AG20443 (cell line): ENCODE measurements at places on chromosomes 5 and 9.

DNA sequence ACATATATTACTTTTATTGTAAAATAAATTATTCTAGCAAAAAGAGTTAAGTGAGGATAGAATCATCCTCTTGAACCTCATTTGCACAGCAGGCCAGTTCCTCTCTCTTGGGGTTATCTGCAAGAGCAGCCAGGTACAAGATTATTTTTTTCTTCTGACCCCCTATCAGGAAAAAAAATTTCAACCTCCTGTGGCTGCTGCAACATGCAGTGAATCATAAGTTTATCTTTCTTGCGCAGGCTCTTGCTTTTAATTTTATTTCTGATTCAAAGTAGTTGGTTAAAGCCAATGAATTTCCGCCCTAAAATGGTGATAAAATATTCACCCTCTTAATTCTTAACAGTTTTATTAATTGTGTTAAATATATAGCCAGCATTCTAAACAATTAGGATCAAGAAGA lies 69.7 kb upstream of the PPP3R2 start:
- no peak for DNase-seq

- DNase-seq, result no peak
Measured at GRCh38 chr5:131794586-131794985, 2.2 kb downstream of the FNIP1 start.

- no peak for DNase-seq
Measured at GRCh38 chr5:176589039-176589769, 20.8 kb downstream of the GPRIN1 start.

DNA sequence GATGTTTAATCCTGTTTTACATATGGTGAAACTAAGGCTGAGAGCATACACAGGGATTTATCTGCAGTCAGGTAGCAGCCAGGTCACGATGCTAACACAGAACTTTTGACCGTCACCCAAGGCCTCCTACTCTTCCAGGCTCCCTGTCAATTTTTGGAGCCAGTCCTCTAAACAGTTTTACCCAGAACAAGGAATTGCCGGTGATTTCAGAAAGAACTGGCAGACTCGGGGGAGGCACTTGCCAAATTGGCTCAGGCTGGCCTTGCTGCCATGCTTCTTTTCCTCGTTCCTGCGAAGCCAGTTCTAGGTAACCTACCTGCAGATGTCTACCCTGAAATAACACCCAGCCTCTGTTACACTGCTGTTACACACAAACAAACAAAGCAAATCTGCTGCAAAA lies 21.2 kb downstream of the GRIA1 start:
- no peak for DNase-seq

GRCh38 chr9:109289931-109290330 lies 30.9 kb downstream of the EPB41L4B start:
- no peak for DNase-seq

DNA sequence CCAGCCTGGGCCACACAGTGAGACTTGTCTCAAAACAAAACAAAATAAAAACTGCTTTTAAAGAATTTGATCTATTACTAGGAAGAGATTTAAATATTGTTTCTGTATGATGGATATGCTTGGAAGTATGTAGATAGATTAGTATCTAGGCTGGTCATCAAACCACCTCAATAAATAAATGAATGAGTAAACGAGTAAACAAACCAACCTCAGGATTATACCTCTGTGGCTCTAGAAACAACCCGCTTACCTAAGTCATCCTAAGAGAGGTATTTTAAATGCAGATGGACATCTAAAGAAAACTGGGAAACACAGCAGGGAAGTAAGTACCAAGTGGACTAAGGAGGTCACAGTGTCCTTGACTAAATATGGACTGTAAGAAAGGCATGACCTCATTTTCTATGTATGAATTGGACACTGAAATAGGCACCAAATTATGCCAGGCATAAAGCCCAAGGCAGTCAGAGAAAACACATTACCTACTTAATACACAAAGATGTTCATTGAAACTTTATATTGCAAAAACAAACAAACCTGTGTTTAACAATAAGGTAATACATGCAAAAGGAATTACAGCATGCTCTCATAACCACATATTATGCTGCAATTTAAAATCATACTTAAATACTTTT lies 7.3 kb downstream of the ANKH start:
- no peak for DNase-seq

DNA sequence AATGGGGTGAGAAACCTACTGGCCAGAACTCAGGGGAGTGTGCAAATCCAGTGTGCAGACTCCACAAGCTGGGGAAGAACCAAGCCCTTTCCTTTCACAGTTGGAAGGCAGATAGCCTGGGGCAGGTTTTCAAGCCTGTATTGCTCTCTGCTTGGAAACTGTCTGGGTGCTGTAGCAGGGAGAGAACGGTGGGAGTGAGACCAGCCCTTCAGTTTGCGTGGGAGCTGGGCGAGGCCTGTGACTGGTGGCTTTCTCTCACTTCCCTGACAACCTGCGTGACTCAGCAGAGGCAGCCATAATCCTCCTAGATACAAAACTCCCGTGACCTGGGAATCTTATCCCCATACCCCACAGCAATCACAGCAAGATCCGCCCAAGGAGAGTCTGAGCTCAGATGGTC lies 44.9 kb upstream of the SNCAIP start:
- no peak for DNase-seq

GRCh38 chr5:38666668-38667498 lies 110.4 kb upstream of the LIFR start:
- peak; percentile 55 for DNase-seq

- no peak for DNase-seq
Measured at GRCh38 chr5:124873188-124873587, 126.7 kb upstream of the ZNF608 start.

GRCh38 chr9:85402551-85402950 lies 339.2 kb downstream of the AGTPBP1 start:
- DNase-seq, result no peak

DNA sequence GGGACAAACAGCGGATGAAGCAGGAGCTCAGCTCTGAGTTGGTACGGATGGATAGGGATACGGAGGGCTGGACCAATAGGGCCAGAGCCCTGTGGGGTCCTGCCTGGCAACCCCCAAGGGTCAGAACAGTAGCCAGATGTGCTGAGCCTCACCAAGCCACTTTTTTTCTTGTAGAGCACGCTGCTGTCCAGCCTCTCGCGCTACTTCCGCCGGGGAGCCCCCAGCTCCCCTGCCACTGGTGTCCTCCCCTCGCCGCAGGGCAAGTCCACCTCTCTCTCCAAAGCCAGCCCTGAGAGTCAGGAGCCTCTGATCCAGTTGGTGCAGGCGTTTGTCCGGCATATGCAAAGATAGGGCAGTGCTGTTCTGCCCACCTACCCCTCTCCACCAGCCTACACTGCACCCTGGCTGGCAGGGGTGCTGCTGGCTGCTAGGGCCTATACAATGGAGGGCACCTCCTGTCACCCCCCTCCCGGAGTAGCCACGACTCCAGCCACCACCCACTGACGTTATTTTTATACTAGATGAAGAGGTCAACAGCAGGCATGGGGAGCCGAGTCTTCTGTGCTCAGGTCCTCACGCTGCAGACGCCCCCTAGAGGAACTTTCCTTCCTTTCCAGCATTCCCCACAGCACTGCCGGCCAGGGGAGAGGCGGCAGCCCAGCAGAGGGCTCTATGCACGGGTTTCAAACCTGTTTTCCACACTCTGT lies 21.6 kb downstream of the SH3GLB2 start:
- peak; percentile 93 for DNase-seq

DNA sequence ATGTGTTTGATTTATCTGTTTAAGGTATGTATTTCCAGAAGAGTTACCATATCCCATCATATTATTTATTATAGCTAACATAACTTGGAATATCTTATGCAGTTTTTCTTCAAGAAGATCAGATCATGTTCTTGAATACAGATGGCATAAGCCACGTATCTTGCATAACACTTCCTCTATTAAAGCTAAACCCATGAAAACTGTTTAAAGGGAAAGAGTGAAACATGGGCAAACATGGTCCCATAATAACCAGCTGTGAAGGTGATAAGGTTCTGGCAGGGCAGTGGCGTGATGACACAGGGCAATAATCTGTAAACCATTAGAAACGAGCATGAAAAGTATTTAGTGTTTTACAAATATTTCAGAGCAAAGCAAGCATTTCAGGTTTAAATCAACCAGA lies 34.2 kb downstream of the EFNA5 start:
- DNase-seq, result no peak

DNA sequence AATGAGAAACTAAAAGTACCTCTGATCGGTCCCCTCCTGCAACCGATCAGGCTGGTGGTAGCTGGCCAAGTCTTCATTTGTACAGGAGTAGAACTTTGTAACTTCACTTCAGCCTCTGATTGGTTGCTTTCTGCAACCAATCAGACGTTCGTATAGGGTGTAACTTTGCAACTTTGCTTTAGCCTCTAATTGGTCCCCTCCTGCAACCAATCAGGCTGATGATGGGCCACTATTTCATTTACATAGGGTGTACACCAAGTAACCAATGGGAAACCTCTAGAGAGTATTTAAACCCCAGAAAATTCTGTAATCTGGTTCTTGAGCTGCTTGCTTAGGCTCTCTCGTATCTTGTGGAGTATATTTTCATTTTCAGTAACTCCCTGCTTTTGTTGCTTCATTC lies 445.5 kb downstream of the MED10 start:
- no peak for DNase-seq

- no peak for DNase-seq
Measured at GRCh38 chr9:111034898-111035539, 3.3 kb downstream of the LPAR1 start.

DNA sequence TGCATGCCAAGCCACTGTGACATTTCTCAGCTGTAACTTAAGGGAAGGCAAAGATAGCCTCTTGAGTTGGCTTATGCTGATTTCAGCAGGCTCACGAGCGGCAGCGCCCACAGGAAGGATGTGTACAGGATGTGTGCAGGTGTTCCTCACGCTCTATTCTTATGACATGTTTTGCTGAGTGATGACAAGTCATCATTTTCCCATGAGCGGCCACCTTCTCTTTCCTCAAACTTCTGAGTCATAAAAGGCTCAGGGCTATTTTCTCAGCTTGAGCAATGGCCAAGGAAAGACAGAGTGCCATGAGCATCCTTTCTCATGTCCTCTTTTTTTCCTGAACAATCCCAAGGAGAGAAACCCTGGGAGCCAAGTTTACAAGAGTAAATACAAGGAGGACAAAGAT lies 365.9 kb downstream of the PLK2 start:
- no peak for DNase-seq

GRCh38 chr5:16160706-16161105 lies 18.9 kb downstream of the MARCHF11 start:
- peak; percentile 72 for DNase-seq

- peak; percentile 69 for DNase-seq
Measured at GRCh38 chr9:20683351-20684034, 566 bp upstream of the FOCAD start.

GRCh38 chr5:145856285-145856818 lies 16.5 kb downstream of the GRXCR2 start:
- DNase-seq, result peak; percentile 72

GRCh38 chr9:14633906-14634565 lies 59.2 kb downstream of the ZDHHC21 start:
- DNase-seq, result no peak

DNA sequence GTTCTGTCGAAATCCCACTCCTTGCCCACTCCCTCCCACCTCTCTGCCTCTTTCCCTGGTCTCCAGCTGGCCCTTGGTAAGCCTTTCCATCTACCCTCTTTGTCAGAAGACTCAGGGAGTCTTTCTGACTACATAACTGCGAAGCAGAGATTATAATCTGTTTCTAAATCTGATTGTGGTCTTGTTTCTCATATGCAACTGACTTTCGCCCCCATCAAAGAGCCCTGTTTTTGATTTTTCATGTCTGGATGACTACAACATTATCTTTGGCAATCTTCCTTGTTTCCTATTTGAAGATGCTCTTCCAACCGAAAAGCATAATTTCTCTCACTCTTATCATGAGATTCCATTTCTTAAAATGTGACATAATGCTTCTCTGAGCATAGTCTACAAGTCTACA lies 218.2 kb upstream of the ADAMTSL1 start:
- DNase-seq, result no peak

DNA sequence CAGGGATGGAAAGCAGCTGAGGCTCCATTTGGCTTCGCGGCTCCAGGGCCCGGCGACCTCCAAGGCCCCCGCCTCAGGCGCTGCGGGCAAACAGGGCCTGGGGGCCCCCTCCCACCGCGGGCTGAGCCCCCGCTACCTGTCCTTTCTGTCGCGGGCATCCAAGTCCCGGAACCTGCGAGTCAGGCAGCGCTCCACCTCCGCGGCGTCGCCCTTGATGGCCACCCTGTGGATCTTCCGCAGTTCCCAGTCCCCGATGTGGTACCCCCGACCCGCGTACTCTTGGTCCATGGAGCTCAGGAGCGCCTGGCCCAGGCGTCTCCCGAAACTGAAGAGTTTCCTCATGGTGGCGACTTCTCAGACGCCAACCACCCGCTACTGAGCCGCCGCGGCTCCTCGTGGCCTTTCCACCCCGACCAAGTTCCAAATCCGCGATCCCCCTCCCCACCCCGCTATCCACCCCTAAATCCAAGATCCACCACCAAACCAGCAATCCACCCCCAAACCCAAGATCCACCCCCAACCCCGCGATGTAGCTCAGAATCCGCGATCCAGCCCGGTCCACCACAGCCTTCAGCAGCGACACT lies 86.5 kb upstream of the CCDC180 start:
- DNase-seq, result peak; percentile 9

DNA sequence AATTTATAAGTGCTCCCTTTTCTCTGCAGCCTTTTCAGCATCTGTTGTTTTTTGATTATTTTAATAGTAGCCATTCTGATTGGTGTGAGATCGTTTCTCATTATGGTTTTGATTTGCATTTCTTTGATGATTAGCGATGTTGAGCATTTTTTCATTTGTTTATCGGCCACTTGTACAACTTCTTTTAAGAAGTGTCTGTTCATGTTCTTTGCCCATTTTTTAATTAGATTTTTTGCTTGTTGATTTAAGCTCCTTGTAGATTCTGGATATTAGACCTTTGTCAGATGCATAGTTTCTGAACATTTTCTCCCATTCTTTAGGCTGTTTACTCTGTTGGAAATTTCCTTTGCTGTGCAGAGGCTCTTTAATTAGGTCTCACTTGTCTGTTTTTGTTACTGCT lies 46.3 kb downstream of the FYB1 start:
- DNase-seq, result no peak

DNA sequence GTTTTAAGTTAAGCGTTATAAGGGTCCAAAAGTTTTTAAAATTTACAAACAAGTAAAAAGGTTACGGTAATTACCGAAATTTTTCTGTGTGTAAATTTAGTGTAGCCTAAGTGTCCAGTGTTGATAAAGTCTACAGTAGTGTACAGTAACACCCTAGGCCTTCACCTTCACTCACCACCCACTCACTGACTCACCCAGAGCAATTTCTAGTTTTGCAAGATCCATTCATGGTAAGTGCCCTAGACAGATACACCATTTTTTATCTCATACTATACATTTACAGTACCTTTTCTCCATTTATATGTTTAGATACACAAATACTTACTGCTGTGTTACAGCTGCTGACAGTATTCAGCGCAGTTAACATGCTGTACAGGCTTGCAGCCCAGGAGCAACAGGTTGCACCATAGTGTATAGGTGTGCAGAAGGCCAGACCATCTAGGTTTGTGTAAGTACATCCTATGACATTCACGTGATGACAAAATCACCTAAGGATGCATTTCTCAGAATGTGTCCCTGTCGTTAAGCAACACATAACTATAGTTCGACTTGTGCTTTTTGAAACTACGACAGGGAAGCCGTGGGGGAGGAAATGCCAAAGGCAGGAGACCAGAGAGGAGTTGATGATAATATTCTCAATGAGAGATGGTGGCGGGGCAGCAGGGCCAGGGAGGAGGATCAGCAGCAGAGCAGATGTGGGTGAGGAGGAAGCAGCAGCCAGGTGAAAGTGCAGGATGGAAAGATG lies 48.6 kb downstream of the PSMB7 start:
- DNase-seq, result no peak

- DNase-seq, result no peak
Measured at GRCh38 chr5:166382031-166382430, 1909.4 kb upstream of the WWC1 start.

- DNase-seq, result no peak
Measured at GRCh38 chr9:114883709-114884108, 46.7 kb downstream of the TNFSF8 start.
